ENCODE measurements at places on chromosomes 5 and 9.

- DNase-seq = no peak
Observed at GRCh38 chr5:82160948-82161347, 117.2 kb downstream of the RPS23 start.

DNA sequence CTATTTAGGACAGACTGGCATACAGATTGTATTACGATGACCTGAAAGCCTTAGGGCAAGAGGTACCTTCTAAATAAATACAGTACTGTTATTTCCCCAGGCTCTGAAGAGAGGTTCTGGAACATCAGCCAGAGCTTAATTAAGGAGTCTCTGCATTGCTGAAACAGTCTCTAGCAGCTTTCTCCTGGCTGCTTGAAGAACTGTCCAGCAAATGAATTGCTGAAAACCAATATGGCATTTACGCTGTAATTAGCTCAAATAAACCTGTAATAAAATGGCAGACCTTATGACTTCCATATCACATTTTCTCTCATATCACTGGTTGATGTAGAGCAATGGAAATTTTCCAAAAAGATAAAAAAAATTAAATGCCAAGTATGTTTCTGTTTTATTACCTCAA is 636.3 kb downstream of the GABRG2 start:
- no peak for DNase-seq

GRCh38 chr5:167582283-167582682 is 709.2 kb upstream of the WWC1 start:
- DNase-seq = no peak

- DNase-seq = no peak
Observed at GRCh38 chr9:126464694-126465441, 138.2 kb downstream of the MVB12B start.

DNA sequence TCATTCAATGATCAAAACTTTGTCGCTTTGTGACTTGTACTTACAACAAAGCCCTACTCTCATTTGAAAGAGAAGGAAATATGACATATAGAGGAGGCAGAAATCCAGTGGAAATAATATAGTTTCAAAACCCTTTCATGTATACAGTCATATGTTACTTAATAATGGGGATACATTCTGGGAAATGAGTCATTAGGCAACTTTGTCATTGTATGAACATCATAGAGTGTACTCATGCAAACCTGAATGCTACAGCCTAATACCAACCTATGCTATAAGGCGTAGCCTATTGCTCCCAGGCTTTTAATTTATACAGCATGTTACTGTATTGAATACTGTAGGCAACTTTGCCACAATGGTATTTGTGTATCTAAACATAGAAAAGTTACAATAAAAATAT is 69.0 kb upstream of the SMC2 start:
- DNase-seq = no peak

DNA sequence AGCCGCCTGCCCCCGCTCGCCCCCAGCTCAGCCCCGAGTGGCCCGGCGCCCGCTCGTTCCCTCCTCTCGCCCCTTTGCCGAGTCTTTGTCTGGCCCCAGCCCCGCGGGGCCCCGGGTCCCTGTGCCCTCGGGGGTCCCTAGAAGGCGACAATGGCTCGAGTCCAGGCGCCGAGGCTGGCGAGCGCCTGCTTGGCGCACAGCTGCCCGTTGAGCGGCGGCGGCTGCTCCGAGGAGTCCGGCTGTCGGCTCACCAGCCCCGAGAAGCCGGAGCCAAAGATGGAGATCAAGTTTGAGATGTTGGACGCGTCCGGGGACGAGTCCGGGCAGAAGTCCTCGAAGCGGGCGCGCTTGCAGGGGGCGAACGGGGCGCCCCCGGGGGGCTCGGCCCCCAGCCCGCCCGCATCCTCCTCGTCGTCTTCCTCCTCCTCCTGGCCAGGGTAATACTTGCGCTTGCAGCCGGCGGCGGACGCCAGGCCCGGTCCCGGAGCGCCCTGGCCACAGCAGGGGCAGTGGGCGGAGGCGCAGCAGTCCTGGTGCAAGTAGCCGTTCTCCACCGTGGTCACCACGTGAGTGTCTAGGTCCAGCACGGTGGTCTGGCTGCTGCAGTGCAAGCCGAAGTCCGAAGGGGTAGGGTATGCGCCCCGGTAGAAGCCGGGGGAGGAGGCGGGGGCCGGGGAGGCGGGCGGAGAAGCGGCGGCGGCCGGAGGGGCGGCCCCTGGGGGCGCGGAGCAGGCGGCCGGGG is 1.2 kb downstream of the IER5L start:
- DNase-seq = no peak

DNA sequence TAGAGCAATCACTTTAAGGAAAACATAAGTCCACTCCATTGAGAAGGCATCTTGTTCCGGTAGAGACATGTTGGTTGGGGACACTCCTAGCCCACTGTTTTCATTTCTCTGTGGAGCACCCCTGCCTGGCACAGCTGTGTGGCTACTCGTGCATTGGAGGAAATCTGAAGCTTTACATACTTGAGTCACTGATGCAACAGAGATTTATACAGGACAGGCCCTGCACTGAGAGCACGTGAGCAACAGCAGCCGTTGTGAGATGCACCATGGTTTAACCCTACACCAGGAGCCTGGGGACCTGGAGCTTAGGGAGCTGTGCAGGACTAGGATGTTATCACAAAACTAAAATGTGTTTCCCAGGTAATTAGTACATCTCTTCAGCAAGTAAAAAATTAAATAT is 230.7 kb upstream of the IRX1 start:
- no peak for DNase-seq

DNA sequence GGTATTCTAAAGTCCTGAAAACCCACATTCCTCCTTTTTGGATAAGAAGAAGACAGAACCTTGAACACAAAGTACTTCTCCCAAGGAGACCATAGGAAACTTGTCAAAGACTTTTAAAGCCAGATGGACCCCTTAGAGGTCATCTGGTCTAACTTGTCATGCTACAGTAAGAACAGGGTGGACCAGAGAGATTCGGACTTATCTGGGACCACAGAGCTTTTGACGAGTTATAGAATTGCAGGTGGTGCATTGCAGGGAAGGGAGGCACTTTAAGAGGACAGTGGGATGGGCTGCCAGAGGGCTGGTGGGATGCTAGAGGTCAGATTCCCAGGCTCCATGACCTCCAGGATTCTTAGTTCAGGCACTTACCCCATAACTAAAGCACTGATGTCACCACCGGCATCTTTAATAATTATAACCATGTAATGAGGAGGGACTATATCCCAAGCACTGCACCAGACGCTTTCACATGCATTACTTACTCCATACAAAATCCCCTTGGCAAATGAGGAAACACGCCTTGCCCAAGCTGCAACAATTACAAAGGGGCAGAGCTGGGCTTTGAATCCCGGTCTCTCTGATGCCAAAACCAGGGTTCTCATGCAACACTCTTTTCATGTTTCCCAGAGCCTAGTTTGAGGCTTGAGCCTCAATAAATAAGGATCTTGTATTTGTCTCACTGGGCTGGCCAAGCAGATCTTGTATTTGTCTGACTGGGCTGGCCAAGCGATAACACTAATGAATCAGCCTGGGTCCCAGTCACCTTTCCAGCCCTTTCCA is 12.8 kb upstream of the GPX3 start:
- no peak for DNase-seq

- no peak for DNase-seq
Observed at GRCh38 chr5:173514661-173515060, 101.8 kb downstream of the BOD1 start.

DNA sequence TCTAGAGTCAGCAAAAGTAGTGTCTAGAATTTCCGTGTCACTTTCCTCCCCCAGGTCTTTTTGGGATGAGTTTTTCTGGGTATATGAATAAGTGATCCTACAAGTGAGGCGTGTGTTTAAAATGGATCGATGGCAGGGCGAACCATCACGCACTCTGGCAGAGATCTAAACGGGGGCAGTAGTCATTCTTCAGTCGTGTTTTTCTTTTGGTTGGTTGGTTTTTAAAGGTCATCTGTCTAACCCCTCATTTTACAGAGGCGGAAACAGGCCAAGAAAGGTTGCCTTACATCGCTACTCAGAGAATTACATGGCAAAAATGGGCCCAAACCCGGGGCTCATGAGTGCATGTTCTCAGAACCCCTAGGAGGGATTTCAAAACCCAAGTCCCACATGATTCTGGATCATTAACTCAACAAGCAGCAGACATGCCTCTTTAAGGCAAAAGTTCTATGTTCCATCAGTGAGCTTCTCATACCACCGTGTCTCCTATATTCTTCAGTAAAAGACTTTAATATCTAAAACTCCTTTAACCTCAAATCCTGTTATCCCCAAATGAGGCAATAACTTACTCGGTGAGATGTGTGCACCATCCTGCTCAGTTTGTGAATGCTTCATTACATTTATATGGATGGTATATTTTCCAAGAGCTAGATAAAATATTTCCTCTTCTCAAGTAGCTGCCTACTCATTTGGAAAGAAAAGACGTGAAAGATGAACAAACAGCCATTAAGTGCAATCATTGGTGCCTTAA is 145.8 kb downstream of the AOPEP start:
- no peak for DNase-seq

GRCh38 chr5:25554077-25554476 is 909.3 kb upstream of the CDH10 start:
- DNase-seq = no peak

DNA sequence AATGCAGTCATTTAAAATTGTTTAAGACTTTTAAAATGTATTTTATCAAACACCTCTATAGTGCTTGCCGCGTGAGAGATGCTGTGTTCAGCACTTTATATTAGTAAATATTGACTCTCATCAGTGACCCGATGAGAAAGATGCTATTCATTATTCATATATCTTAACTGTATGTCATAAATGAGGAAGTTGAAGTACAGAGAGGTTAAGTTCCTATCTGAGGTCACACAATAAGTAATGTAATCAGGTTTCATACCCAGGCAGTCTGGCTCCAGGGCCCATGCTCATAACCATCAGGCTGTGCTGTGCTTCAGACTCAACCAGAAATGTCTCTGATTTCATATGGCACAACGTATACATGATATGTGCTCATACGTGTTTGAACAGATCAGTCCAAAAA is 119.0 kb downstream of the SV2C start:
- no peak for DNase-seq

DNA sequence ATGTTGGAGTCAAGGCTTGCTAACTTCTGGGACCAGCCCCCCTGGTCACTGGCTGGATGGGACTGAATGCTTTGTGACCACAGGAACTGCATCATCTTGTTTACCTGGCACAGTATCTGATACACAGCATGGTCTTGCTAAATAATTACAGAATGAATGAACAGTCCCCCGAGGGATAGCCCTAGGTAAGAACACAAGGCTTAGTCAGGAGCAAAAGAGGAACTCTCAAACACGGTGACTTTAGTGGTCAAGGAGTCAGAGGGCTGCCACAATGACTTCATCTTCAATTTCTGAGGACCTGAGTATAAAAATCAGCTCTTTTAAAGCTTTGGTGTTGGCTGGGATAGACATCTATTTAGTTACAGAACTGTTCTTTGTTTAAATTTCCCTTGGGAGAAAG is 15.1 kb upstream of the CXCL14 start:
- DNase-seq = no peak

GRCh38 chr9:21687351-21687750 is 115.1 kb upstream of the MTAP start:
- DNase-seq = no peak

DNA sequence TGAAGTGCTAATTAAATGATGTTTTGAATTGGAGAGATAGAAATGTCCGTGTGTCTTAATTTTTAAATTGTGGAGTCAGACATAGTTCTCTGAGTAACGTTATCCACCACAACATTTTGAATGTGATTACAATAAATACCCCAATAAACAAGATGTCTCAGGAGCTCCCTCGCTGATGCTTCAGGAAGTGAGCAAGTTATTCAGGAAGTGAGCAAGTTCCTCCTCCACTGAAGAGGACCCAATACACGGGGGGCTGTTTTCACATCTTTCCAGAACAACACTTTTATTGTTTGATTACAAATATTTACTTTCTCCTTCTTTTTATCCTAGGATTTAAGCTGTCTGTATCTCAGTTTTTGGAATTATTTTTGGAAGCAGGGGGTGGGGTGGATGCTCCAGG is 363.8 kb downstream of the LRRC70 start:
- no peak for DNase-seq
